EL (cell line): ENCODE measurements at places on chromosomes 16 and 17.

DNA sequence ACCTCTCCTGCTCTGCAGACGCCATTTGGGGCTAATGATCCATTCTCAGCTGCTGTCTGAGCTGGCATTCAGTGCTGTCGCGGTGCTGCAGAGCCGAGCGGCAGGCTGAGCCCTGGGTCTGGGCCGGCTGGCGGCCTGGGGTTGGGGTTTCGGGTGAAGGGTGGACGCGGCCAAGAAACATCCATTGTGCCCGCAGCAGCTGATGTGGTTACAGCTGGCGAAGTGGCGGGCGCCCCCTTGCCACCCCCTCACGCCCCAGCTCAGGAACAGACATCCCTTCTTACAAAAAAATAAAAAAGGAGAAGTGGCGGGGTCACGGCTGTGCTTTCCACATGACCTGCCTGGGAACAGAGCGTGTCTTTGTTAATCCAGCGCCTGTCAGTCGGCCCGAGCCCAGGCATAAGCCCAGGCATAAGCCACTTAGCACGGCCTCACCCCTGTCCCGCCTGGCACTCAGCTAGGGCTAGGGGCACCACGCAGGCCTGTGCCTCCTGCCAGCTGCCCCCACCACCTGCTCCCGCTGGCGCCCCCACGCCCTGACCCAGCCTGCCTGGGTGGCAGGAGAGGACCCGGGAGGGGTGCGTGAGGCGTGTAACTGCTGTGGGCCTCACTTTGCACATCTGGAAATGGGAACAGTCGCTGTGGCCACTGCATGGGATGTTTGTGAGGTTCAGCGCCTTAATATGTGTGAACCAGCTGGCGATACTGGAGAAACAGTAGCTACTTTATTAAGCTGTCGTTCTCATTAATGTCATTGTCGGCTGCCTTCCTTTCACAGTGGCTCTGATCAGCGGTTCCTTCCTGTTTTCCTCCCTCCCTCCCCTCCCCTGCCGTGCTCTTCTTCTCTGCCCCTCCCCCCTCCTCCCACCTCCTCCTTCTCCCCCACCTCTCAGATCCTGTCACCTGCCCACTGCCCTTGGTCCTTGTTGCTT, 197.7 kb upstream of the CIBAR2 start:
- no peak for DNase-seq

- DNase-seq: no peak
These were observed at the start of gene CDH1 for GRCh38 chr16:68737046-68737729. Gene CDH1 (plus strand): TSS chr16:68737292. CDS start chr16:68737416, 124 bp downstream.

- peak; percentile 16 for DNase-seq
These were observed 3.6 kb downstream of the KCNJ2 start for GRCh38 chr17:70172923-70173322.

DNA sequence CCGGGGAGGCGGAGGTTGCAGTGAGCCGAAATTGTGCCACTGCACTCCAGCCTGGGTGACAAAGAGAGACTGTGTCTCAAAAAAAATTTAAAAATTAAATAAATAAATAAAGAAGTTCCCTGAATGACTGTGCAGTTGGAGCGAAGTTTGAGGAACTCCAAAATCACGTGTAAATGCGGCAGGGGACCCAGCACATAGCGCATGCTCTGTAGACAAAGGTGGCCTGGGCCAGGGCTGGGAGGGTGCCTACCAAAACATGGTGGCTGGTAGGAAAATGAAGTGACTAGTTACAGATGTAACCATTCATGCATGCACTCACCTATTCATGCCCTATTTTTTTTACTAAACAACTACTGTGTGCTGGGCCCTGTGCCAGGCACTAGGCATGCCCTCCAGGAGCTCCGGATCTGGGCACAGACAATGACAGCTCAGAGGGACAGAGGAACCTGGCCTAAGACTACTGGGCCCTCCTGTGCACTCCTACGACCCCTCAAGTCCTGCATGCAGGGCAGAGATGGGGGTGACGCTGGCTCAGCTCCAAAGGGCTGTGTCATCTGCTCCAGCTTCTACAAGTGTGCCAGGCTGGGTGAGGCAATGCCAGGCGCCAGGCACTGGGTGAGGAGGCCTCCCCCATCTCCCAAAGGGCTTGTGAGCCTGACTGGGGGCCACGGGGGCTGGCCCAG, 65.3 kb downstream of the RMI2 start:
- peak; percentile 16 for DNase-seq

DNA sequence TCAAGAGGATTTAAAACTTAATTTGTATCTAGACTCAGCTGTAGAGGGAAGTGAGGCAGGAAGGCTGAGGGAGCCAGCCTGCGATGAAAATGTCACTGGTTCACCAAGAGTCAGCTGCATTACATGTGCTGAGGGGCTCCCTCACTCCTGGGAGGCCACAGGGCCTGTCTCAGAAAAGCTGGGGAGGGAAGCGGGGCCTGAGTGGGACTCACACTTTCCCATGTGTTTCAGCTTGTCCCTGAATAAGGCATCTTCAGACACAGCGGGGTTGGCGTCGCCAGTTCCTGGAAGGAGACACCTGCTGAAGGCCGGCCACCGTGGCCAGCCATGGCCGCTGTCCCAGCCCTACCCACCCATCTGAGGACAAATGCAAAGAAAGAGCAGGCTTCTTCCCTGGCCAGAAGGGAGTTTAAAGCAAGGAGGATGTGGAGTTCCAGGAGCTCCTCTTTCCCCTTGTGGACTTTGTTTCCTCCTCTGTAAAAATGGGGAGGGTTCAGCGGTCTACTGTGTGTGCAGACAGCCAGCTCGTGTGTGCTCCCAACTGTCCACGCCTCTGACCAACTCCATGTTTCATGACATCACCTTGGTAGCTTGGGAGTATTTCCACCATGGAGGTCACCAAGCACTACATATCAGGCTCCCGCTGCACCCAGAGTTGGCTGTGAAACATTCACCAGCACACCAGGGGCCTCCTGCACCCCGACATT, 19.2 kb upstream of the MRPS23 start:
- DNase-seq: no peak

GRCh38 chr17:71392715-71393567, 727.9 kb upstream of the SOX9 start:
- DNase-seq: peak; percentile 65

GRCh38 chr17:81256616-81257015, 17.5 kb downstream of the NDUFAF8 start:
- peak; percentile 58 for DNase-seq

DNA sequence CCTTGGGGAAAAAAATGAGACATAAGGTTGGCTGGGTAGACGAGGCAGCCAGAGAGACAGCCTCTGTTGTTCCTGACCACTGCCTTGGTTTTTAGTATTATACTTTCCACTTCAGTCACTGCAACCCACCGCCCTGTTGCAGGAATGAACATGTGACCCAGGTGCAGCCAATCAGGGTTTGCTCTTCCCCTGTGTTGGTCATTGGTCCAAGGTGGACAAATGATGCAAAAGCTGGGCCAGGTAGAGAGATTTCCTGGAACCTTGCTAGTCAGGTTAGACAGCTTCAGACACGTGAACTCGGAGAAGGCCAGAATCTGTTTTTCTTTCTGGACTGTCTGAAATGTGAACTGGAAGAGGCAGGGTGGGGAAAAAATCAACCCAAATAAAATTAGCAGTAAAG, 452.4 kb upstream of the RBFOX1 start:
- DNase-seq: no peak

GRCh38 chr17:71472809-71473789, 647.7 kb upstream of the SOX9 start:
- DNase-seq: peak; percentile 61

GRCh38 chr17:76543826-76544545, 4.1 kb downstream of the PRCD start:
- no peak for DNase-seq

GRCh38 chr16:27313422-27314160, at the start of gene IL4R:
Gene IL4R (plus strand): TSS chr16:27313974. CDS start chr16:27340204, 26,230 bp downstream.
- DNase-seq: peak; percentile 73

DNA sequence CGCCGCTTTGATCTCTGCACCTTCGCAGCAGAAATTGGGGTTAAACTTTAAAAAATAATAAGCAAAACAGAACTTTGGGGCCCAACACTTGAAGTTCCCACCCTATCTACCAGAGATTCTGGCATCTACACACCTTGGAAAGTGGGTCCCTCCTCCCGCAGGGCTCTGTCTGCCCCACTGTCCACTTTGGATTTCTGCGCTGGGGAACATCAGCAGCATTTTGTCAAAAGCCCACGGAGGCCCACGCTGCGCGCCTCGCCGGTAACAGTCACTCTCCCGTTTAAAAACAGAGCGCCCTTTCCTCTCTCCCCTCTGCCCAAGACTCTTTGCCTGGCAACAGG, 725 bp upstream of the WNT9B start:
- no peak for DNase-seq

DNA sequence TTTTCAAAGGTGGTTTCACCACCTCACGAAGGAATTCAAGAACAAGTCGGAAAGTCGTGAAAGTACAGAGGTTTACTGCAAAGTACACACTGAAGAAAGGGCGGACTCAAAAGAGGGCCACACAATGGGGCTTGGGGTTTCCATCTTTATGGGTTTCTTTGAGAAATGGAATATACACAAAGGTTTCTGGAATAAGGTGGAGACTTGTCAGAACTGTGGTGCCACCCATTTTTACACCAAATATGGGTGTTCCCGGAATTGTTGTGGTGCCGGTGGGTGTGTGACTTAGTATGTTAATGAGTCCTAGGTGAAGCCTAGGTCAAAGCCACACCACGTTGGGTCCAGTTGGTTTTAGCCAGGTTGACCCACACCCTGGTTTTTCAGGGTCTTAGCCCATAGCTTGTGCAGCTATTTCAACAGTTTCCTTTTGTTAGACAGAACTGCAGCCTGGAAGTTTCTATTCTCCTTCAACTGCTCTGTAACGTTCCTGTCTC, 567 bp upstream of the GCSH start:
- no peak for DNase-seq

DNA sequence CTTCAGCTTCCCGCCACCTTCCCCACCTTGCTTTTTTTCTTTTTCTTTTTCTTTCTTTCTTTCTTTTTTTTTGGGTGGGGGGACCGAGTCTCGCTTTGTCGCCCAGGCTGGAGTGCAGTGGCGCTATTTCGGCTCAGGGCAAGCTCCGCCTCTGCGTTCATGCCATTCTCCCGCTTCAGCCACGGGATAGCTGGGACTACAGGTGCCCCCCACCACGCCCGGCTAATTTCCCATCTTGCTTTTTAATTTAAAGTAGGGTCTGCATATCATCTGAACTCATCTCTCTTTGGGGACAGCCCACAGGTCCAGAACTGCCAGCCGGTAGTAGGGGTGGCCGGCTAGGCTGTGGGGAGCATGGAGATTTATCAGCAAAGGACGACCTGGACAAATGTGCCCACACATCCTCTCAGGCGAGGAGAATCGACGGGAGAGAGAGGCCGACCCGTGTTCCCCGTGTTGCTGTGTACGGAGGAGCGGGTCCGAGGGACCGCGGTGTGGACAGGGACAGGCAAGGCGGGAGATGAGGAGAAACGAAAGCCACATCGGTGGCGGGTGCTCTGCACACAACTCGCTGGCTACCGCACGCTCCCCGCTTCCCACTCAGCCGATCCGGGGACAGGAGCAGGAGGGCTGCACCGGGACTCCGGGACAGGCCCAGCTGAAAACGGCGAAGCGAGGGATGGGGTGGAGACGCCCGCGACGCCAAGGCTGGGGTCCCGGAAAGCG, 2.4 kb downstream of the MT1M start:
- no peak for DNase-seq

DNA sequence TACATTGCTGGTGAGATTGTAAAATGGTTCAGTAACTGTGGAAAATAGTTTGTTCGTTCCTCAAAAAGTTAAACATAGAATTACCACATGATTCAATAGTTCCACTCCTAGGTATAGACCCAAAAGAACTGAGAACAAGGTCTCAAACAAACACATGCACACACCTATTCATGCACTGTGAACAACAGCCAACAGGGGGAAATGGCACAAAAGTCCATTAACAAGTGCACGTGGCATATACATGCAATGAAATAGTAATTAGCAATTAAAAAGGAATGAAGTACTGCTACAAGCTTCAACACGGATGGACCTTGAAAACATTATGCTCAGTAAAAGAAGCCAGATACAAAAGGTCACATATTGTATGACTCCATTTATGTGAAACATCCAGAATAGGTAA, 23.8 kb downstream of the SDK2 start:
- no peak for DNase-seq

GRCh38 chr16:71771571-71771970, 37.1 kb downstream of the AP1G1 start:
- no peak for DNase-seq

- peak; percentile 29 for DNase-seq
These were observed 504 bp downstream of the ERBB2 start for GRCh38 chr17:39700148-39700987.

DNA sequence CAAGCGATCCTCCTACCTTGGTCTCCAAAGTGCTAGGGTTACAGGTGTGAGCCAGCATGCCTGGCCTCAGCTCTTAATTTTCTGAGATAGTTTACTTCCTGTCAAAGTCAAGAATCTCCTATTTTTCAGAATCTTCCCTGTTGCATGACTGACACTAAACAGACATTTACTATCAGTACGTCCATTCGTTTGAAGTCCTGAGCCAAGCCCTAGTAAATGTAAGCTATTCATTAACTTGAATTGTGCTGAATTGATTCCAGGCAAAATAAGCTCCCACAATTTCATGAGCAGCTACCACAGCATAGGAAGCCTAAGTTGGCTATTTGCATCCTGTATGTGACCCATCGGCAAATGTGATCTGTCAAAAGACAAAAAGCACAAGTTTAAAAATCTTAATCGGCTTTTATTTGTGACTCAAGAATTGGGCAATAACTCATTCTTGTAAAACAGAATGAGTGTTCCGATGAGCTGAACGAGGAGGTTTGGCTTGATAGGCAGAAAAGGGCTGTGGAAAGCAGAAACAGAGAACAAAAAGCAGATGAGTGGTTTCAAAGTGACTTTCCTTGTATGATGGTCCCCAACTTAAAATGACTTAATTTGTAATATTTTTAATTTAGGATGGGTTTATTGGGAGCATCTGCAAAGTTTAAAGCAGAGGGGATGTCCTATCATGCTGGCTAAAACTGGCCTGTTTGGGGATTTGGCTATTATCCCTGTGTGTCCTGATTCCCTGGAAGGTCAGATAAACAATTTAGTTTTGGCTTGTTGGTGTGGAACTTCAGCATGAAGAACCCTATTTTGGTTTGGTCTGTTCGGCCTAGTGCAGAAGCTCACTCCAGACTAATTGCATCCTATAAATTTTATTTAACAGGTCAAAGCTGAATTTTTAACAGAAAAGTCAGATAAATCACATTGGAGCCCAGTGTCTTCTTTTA, 14.2 kb downstream of the RNF112 start:
- no peak for DNase-seq

GRCh38 chr17:17509601-17510425, 13.6 kb upstream of the RASD1 start:
- no peak for DNase-seq

GRCh38 chr17:39793301-39793872, 55.6 kb downstream of the GRB7 start:
- no peak for DNase-seq

GRCh38 chr16:14042706-14043105, 28.4 kb upstream of the MRTFB start:
- no peak for DNase-seq

- no peak for DNase-seq
These were observed 33.1 kb downstream of the PMP22 start for GRCh38 chr17:15231851-15232516.

DNA sequence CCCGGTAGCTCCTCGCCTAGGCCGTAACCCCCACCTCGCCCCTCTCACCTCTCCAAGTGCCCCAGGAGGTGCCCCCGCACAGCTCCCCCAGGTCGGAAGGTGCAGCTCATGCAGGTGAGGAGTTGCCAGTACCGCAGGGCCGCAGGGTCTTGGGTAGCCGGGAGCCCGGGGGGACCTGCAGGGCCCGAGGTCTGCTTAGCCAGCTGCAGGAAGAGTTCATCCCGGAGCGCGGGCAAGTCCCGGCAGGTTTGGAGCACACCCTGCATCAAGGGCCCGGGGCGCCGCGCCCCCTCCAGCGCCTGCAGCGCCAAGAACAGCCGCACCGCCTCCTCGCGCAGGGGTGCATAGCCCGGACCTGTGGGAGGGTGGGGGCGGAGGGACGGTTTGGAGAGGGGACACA, 4.8 kb downstream of the PLEKHH3 start:
- DNase-seq: no peak
